ENCODE measurements at places on chromosomes 2 and 18. TPM values are rescaled to one million over a fixed set of nuclear protein-coding genes. Genes with fewer than 3 reads are reported as not detected.
A peak's percentile ranks its signal among the peaks of the same experiment; 100 is the strongest.

Gene NEB
- total RNA-seq: 0.41 TPM

Gene DYNC2LI1
- total RNA-seq: 34.6 TPM

Gene DSC3
- total RNA-seq: 0.82 TPM

Gene KCNK3
- total RNA-seq: 4.1 TPM

Gene PARD6G
- total RNA-seq: 9.4 TPM

Gene GNAL
- 92.9 TPM for total RNA-seq

Gene FSHR
- total RNA-seq: not detected

DNA sequence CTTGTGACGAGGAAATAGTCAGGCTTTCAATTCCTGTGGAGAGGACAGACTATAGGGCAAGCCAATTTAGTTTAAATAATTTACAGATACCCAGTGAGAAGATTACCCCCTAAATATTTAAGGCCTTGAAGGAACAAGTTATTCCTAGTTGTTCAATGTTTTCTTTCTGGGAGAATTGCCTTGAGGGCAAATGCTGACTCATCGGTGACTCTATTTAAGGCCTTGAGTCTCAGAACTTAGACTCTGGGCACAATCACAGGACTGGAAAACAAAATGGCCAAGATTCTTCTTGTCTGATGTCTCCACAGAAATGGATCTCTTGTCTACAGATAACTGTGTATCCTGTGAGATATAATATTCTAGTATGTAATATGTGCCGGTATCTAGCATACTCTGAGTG lies 467.1 kb downstream of the SUCLG1 start:
- no peak for DNase-seq

GRCh38 chr2:223570784-223571183 lies 31.4 kb downstream of the SCG2 start:
- DNase-seq: no peak

GRCh38 chr2:173690349-173690748 lies 274.8 kb downstream of the SP3 start:
- DNase-seq: no peak

DNA sequence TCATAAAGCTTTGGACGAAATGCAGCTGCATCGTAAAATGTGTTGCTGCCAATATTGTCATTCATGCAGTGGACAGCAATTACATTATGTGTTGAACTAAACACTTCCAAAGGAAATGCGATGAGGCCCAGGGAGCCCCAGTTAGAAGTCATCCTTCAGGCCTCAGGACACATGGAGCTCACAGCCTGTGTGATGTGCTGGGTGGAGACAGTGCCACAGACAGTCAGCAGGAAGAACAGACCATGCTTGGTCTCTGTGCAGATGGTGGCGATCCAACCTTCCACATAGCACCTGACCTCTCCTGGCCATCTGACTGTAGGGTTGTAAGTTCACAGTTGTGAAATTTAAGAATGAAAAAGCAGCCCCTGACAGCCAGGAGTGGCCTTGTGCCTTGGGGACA lies 118.3 kb upstream of the ALKAL2 start:
- no peak for DNase-seq

DNA sequence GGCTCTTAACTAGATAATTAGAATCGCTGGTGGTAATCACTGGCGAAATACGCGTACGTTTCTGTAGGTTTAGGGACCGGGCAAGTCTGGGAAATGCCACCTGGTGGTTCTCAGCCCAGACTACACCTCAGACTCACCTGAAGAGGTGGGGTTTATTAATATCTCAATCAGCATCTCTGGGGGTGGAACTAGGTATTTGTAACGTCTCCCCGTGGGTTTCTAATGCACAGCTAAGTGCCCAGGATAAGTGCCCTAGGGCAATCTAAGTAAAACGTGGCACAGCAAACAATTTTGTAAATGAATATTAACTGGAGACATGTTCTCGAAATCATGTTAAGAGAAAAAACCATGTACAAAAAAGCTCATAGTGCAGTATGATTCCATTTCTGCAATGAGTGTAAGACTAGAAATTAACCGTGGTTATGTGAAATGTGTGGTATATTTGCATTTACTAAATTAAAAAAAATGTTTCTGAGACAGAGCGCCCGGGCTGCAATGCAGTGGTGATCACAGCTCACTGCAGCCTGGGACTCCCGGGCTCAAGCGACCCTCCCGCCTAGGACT lies 760 bp upstream of the CNOT11 start:
- no peak for DNase-seq

GRCh38 chr2:134625311-134625710 lies 93.5 kb downstream of the TMEM163 start:
- no peak for DNase-seq

- DNase-seq: no peak
Observed at GRCh38 chr2:214103276-214104001, 307.4 kb upstream of the VWC2L start.

- no peak for DNase-seq
Observed at GRCh38 chr2:158953454-158953853, 15.0 kb upstream of the TANC1 start.

GRCh38 chr18:46867367-46868143 lies 49.8 kb downstream of the PIAS2 start:
- DNase-seq: no peak

GRCh38 chr2:134718817-134719814 lies at the start of gene TMEM163:
TMEM163 (minus strand) TSS chr2:134719000.
- DNase-seq: peak; percentile 62

GRCh38 chr2:238169708-238170251 lies 11.0 kb downstream of the ERFE start:
- DNase-seq: peak; percentile 29

DNA sequence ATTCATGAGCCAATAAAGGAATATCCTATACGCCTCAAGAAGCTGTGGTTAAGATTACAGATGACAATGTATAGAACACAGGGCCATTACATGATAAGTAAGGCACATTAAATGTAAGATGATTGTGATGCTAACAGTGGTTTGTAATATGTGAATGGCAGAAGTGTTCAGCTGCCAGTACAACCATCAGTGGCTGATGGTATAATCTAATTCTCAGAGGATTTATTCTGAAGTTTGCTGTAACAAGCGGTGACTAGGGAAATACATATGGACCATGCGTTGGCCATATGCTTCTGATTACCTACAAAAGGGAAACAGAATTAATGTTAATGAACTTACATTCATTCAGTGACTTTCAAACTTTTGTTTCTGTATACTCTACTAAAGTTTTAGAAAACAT lies 750.8 kb upstream of the KLHL29 start:
- DNase-seq: no peak

DNA sequence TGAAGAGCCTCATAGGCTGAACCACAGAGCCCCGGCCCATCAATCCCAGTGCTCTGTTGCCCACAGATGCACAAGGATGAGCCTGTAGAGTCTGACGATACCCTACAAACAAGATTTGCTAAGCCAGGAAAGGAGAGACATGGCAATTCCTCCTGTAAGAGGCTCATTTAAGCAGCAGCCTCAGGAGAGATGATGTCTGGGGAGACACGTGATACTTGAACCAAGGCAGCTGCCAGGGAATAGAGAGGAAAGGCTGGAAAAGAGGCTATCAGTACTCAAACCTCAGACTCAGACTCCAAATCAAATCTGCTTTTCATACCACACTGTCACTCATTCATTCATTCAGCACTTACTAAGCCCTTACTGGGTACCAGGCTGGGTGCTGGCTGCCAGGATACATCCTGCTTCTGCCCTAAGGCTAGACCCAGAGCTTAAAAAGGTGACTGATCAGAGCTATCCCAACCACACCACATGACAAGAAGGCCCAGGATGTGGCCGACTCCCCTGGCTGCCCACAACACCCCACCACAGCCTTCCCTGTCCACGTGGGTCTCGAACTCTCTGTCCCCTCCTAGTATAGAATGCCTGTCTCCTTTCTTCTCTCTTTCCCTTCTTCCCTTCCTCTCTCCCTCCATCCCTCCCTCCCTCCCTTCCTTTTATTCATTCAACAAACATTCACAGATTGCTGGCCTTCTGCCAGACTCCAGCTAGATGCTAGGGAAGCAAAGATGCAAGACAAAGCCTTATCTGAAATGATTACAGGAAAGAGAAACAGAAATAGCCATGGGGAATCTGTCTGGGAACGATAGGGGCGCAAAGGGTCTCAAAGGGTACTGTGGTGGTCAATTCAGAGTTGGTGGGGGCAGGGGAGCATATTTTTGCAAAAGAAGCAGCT lies 23.4 kb upstream of the KCNK3 start:
- no peak for DNase-seq

DNA sequence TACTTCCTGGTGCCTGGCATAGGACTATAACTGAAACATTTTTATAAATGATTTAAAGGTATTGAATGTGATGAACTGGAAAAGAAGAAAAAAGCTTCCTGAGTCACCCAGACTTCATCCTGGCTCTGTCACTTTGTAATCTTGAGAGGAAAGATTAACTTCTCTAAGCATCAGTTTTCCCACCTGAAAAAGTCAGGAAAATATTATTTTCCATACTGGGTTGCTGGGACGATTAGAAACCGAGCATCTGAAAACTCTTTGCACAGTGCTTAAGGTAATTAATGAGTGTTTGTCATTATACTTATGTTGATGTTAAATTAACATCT lies 71.8 kb downstream of the FMNL2 start:
- DNase-seq: no peak

DNA sequence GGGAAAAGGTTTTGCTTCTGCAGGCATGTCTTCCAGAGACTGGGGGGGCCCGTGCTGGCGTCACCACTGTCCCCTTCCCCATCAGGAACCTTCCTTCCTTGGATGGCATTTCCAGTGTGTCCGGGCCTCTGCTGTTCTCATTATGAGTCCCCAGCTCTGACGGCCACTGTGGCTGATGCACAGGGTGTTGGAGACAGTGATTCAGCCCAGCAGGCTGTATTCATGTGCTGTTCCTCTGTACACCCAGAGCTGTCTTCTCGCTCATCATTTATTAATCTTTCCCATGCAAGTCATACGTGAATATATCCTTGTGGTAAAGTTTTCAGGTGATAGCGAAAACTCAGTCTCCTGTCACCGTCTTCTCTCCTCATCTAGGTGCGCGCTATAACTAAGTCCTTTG lies 57.7 kb downstream of the ASAP2 start:
- no peak for DNase-seq

DNA sequence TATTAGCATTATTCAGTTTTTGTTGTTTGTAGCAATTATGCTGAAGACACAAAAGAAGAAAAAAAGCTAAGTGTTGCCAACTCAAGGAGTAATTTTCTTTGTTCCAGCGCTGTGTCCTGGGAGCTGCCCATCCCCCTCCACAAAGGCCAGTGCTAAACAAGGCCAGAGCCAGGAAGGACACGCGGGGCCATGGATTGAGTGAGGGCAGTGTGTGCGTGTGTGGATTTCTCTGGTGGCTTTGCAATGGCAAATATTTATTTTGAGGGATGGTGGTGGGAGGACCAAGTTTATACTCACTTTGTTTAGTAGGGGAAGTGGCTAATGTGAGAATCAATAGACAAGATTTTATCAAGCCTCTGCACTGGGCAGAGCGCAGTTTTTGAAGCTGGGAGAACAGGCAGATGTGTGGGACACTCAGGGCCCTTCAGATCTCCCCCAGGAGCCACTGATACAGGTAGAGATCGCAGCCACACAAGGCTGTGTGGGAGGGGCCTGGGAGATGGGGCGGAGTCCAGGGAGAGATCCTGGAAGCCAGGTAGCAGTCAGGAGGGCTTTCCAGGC lies 11.4 kb downstream of the AGAP1 start:
- no peak for DNase-seq

GRCh38 chr2:58553937-58554336 lies 312.8 kb upstream of the FANCL start:
- no peak for DNase-seq

GRCh38 chr2:68251855-68252399 lies 405 bp downstream of the PPP3R1 start:
- DNase-seq: peak; percentile 35

DNA sequence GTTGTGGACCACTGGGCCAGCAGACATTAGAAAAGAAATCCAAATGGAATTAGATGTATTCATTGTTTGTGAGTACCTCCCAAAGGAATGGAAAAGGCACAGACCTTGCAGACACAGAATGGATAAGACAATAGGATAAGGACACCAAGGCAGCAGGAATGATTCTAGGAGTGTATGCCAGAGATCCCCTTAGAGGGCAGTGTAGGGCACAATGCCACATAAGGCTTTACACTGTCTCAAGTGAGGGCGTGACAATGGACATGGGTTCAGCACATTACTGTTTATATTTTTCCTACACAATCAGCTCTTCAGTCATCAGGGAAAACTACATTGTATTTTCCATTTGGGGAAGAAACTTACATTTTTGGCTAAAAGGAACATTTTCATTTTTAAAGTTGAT lies 250.9 kb downstream of the PTH2R start:
- DNase-seq: no peak

DNA sequence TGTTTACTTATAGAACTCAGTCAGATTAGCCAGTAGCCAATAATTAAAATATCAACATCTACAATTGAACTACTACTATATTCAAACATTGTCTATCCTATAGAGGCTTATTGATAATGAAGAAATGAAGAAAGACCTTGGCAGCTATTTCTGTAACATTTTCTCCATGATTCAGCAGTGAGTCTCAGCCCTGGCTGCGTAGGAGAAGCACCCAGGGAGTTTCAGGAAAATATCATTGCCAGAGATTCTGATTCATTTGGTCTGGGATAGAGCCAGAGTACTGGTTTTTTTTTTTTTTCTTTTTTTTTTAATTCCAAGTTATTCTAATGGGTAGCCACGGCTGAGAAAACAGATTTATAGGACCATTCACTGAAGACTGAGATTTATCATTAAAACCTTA lies 404.8 kb downstream of the TXNL1 start:
- no peak for DNase-seq

DNA sequence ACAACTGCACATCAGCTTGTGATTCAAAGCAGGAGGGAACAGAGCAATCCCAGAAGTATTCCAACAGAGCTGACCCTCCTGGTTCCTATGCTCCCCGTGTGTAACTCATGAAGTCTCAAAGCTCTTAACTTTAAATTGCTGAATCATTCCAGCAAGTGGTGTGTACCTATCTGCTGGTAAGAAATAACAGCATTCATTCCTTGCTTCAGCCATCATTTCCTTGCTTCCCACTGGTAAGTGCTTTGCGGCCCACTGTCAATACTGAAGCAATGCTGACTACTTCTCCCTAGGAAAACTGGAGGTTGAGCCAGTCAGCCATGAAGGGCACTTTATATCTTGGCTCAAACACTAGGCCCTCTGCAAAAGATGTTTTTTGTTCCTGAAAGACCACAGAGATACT lies 222.4 kb downstream of the EXOC6B start:
- DNase-seq: no peak

DNA sequence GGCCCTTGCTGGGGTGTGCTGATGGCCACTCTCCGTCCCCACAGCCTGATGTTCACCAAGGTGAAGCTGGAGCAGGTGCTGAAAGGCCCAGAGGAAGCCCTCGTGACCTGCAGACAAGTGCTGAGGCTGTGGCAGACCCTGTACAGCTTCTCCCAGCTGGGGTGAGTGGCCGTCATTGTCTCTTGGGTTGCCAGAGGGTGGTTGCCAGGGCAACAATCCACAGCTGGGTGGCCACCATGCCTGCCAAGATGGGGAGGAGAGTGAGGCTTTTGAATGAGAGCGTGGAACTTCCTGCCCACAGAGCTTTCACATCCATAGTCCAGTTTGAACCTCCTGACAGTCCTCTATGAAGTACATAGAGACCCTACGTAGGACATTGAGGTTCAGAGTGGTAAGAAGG lies 108.8 kb downstream of the STPG4 start:
- DNase-seq: peak; percentile 55
